ENCODE measurements at places on chromosomes 6 and 20. TPM values are rescaled to one million over a fixed set of nuclear protein-coding genes. Genes with fewer than 3 reads are reported as not detected.

The TOX2 gene
- not detected for total RNA-seq

The STK38 gene
- 13.5 TPM for total RNA-seq

The PHACTR3 gene
- total RNA-seq: 1.6 TPM

The PTCHD4 gene
- total RNA-seq: 3.1 TPM

The CDYL gene
- total RNA-seq: 25.2 TPM

The CPXM1 gene
- total RNA-seq: 0.17 TPM

The CST2 gene
- total RNA-seq: not detected

Data from renal cortical epithelial cell (primary cell).